ENCODE measurements at places on chromosomes 4 and X.

- DNase-seq: no peak
Measured at GRCh38 chrX:13078739-13079444, 34.5 kb upstream of the FAM9C start.

DNA sequence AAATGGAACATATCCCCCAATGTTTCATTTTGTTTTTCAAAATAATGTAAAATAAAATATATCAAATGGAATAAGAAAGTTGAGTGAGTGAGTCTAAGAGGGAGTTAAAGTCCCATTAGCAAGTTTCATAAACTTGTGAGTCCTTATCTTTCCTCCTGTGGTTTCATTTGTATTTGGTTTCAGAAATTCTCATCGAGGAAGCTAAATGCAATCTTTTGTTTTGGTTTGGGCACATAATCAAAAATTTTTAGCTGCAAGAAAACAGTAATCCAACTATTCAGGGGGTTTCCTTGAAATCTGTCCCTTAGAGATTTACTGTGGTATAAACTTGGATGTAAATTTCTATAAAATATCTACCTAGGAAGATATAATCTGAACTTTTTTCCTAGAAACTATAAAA is 124.2 kb downstream of the CAMK2D start:
- no peak for DNase-seq

DNA sequence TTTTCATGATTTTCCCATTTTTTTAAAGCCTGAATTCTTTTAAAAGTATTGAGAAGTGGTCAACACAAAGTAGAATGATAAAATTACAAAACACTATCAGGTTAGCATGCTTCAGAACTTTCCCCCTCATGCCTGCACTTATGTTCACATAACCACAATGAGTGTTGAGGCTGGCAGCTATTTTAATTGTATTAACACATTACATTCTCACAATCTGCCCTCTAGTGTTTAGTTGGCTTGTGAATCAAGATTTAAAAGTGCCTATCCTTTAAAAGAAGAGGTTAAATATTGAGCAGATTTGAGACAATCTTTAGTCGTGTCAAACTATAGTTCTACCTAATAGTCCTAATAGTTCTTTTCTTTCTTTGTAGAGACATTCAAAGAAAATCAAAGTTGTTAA is 93.6 kb upstream of the NAP1L5 start:
- DNase-seq: no peak

GRCh38 chr4:185282968-185283367 is 73.6 kb downstream of the SNX25 start:
- DNase-seq: no peak

DNA sequence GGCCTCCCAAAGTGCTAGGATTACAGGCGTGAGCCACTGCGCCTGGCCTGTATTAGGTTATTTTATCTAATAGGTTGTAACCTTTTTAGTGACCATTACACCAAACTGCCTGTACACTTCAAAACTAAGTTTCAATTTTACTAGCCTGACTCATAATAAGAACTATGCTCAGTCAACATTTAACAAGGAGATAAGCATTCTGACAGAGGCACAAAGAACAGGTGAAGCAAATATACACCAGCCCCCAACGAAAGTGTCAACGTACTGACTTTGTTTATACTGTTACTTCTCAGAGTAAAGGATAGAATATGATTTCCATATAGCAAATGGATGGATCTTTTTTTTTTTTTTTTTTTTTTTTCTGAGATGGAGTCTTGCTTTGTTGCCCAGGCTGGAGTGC is 62.8 kb downstream of the SHISA3 start:
- DNase-seq: no peak

DNA sequence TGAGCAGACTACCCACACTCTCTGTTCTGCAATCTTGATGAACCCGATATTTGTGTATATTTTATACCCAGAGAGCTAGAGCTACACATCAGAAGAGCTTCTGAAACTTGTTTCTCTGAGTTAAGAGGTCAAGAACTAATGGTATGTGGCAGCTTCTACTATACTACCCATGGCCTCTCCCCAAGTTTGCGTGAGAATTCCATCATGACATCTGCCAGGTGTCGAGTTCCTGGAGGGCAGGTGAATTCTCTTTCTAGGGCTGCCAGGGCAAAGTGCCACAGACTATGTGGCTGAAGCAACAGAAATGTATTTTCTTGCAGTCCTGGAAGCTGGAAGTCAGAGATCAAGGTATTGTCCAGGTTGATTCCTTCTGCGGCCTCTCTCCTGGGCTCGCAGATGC is 4.4 kb downstream of the SORCS2 start:
- no peak for DNase-seq

DNA sequence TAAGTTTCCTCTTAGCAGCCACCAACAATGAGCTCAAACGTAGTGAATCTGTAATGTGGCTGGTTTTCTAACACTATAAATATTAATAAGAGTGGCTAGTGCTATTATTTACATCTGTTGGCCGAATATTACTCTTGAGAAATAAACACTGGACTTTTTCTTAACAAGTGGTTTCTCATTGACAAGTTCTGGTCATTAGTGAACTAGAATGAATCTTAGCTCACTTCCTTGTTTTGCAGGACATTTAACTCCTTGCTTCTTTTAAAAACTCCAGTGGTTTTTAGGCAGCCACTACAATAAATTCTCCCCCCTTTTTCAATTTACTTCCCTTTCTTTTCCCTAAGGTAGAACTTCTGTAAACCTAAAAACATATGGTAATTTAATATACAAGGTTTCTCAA is 177.2 kb downstream of the ARAP2 start:
- no peak for DNase-seq

DNA sequence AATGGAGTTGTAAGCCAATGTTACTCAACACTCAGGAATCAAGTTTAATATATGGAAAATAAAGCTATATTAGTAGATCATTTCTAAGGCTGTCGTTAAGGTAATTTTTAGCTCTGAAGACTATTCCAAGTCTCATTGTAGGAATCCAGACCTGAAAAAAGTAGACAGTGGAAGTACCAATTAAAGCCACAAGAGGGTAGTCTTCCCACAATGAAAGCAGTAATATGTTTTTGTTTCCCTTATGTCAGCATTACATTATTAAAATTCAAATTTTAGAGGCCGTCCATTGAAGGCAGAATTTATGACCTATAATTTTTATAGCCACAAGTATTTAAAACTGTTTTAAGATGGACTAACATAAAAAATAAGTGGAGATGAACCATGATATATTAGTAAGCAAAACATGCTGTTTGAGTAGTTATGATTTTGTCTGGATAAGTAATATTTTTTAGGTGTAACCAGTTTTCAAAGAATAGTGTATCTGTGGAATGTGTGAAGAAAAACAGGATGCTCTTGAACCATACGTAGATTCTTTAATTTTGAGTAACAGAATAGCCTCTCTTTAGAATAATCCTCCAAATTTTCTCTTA is 372.6 kb upstream of the TECRL start:
- DNase-seq: no peak

DNA sequence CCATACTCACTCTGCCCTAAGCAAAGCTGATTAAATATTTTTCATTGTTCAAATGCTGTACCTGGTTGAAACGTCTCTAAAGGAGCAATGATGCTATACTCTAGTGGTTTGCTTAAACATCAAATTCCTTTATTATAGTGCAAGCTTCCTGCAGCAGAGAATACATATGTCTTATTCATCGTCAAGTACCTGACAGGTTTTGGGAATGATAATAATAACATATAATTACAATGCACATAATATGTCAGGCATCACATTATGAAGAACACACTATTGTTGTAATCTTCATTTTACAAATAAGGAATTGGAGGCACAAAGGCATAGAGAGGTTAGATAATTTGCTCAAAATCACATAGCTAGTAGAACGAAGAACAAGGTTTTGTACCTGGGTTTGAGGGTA is 151.6 kb downstream of the GRIA2 start:
- DNase-seq: no peak

DNA sequence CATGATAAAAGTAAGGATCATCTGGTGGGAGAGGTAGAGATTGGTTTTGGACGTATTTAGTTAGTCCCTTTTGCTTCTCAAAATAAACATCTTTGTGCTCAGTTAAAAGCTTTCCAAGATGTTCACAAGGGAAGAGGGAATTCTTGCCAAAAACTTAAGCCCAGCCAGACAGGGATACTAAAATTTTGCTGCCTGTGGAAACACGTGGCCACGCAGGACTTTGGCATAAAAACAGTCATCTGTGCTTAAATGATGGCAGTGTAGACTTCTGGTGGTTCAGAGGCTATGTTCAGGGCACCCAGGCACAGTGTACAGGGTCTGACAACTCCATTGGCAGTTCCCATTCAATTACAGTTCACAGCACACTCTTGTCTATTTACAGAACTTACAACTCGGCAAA is 93.2 kb upstream of the JADE1 start:
- DNase-seq: no peak

DNA sequence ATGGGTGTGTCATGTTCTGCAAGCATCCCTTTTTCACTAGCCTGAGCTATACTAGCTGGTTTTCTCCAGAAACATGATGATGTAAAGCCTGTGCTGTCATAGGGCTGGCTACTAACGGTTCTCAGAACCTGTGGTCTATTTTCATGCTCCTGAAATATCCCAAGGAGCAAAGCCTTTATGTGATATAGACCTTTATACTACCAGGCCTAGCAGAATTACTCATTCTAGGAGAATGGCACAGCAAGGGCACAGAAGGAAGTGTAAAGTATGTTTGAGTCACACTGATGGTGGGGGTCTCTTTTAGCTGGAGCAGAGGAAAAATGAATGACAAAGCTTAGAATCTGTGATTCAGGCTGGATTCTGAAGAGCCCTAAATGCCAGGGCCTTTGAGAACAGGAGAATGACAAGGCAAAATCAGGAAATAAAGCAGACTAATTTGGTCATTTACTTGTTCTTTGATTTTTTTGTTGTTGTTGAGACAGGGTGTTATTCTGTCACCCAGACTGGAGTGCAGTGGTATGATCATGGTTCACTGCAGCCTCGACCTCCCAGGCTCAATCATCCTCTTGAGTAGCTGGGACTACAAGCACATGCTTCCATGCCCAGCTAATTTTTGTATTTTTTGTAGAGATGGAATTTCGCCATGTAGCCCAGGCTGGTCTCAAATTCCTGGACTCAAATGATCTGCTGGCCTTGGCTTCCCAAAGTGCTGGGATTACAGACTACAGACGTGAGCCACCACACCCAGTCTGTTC is 11.8 kb downstream of the TCEAL1 start:
- no peak for DNase-seq

DNA sequence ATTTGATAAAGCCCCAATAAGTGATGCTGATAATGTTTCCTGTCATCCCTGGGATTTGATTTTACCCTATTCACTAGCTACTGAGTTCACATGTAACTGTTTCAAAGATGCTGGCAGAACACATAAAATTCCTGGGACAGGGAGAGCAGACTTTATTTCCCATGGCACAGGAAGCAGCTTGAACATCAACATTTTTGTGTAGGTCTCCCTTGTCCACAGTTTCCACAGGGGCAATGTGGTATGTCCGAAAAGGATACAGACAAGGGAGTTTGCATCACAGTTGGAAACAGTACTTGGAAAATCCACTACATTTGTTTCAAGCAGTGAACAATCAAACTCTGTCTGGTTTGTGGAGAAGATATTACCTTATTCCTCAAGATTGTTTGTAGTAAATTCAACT is 129.2 kb upstream of the KLHL4 start:
- DNase-seq: no peak

DNA sequence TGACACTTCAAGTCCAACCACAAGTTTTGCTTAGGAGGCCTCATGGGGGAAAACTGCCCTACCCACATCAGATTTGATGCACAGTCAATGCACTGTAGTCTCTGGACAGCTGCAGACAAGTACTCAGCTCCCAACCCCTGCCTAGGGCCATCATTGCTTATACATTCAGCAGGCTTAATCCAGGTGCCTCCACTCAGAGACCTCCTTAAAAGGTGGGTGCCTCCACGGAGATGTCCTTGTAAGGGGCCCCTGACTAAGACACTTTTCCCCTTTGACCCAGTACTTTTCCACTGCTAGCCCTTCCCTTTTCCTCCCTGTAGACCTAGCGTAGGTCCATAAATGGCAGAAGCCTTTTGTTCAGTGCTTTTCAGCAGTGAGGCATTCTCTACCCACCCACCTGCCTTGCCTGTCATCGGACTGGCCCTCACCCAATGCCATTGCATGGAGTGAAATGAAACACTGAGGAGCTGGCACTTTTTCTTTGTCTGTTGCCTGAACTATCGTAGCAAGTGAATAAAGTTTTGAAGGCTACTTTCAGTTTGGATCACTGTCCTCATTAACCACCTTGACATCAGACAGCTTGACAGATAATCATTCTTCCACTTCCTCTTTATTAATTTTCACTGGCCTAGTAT is 23.8 kb upstream of the PLK4 start:
- no peak for DNase-seq

DNA sequence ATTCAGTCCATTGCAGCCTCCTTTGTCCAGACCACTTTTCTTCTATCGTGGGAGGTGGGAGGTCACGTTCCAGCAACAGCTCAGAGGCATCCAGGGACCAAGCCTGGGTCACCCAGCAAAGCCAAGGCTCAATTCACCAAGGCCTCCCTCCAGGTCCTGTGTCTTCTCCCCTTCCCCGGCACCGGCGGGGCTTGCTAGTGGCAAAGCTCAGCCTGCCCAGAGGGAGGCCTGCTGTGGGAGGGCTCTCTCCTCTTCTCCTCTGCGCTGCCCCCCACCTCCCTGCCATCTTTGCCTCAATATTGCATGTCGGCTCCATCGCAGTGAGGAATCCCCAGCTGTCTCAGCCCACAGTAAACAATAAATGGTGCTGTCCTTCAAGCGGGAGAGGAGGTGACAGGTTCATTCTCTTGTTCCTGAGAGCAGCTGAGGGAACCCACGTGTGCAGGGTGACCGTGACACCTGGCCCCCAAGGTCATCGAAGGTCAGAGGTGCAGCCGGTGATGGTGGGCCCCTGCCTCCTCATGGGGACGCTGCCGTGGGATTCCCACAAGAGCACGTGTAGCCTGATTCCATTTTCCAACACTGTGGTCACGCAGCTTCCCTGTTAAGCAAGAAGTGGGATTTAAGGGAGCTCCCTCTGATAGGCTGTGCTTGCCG is 111.5 kb upstream of the PSAPL1 start:
- no peak for DNase-seq

DNA sequence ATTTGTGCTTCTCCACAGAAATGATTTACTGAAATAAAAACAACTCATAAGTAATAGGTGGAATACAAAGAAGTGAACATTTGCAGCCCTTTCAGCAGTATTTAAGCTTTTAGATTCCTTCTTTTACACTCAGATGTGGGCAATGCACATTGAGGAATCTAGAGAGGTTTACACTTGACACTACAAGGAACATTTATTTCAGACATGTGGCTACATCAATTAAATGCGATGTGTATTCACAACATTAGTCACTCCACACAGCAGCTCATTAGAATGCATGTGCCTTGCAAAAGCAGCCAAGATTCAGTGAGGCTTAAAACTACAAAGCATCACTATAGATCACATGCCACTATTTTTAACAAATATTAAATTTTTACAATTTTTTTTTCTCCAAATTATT is 480.7 kb downstream of the INPP4B start:
- no peak for DNase-seq

GRCh38 chr4:169621731-169622492 is 1.5 kb downstream of the CLCN3 start:
- DNase-seq: no peak
